Fibroblast of the conjunctiva (primary cell): ENCODE measurements at places on chromosomes 4 and X.

- DNase-seq: no peak
Measured at GRCh38 chrX:16778545-16778944, 7.7 kb upstream of the TXLNG start.

- DNase-seq: peak; percentile 10
Measured at GRCh38 chr4:113153529-113154101, 104.2 kb downstream of the ANK2 start.

- no peak for DNase-seq
Measured at GRCh38 chrX:618761-619450, 11.7 kb upstream of the SHOX start.

DNA sequence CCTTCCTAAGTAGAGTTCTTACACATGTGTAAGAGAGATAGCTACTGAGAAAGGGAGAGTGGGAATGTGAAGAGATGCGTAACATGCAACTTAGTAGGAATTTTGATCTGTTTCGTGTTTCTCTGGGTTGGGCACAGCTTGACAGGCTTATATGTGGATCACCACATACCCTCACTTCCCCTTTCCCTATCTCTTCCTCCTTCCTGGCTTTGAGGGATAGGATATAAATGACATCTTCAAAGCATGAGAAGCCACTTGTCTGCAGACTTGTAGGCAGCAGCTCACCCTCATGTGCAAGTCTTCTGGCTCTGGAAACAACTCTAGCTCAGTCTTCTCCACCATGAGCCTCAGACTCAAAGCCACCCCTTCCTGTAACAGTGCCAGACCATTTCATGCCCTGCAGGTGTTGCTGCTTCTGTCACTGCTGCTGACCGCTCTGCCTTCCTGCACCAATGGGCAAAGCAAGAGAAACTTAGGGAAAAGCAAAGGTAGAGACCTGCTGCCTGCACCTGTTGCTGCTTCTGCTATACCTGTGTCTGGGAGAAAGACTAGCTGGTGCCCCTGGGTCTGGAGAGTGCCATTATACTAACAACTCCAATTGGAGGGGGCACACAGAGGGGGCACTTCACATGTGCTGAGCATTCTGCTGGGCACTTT lies 5.4 kb upstream of the PF4V1 start:
- DNase-seq: no peak

GRCh38 chrX:27619975-27620374 lies 29.8 kb downstream of the DCAF8L2 start:
- no peak for DNase-seq

GRCh38 chr4:24096603-24097002 lies 206.8 kb upstream of the PPARGC1A start:
- DNase-seq: no peak

DNA sequence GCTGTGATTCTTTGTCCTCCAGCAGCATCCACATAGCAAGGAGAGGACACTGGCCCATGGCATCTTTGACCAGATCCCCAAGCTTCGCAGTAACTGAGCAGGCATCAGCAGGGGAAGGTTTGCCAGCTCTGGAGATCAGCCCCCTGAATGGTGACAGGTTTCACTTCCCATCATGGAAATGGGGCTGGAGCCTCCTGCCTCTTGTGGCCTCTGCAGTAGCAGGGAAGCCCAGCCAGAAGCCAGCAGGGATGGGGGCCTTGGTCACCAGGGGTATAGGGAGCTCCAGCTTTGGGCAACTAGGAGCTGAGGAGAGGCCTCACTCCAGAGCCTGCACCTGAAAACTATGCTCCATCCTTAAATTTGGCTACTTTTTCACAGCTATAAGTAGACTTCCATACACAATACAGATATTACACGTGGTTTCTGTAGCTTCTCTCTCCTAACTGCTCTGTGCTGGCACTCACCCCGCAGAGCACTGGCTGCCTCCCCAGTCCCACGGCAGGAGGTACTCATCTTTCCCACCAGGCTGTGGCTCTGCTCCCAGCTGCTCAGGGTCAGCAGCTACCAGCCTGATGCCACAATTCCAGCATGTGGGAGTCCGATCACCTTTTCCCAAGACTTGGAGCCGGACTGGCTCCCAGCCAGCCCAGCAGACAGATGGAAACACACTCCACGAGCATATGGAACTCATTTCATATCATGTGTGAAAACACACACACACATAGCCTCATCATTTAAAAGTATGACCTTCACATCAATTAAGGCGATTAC lies 2.8 kb downstream of the TMEM271 start:
- DNase-seq: no peak

DNA sequence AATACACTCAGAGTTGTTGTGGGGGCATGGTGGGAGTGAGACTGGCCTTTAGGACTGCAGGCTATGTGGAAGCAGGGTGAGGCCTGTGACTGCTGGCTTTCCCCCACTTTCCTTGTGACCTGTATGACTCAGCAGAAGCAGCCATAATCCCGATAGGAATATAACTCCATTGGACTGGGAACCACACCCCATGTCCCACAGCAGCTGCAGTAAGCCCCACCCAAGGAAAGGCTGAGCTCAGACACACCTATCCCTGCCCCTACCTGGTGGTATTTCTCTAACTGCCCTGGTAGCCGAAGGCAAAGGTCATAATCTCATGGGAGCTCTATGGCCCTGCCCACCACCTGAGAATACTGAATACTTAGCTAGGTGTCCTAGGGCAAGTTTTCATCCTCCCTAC lies 169.3 kb downstream of the GC start:
- no peak for DNase-seq

- no peak for DNase-seq
Measured at GRCh38 chrX:119654112-119654531, 38.8 kb downstream of the SEPTIN6 start.

DNA sequence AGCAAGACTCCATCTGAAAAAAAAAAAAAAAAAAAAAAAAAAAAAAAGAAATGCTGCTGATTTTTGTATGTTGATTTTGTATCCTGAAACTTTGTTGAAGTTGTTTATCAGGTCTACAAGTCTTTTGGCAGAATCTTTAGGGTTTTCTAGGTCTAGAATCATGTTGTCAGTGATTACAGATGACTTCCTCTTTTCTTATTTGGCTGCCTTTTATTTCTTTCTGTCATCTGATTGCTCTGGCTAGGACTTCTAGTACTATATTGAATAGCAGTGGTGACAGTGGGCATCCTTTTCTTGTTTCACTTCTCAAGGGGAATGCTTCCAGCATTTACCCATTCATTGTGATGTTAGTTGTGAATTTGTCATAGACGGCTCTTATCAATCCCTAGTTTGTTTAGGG lies 334.4 kb downstream of the SPRY1 start:
- no peak for DNase-seq

DNA sequence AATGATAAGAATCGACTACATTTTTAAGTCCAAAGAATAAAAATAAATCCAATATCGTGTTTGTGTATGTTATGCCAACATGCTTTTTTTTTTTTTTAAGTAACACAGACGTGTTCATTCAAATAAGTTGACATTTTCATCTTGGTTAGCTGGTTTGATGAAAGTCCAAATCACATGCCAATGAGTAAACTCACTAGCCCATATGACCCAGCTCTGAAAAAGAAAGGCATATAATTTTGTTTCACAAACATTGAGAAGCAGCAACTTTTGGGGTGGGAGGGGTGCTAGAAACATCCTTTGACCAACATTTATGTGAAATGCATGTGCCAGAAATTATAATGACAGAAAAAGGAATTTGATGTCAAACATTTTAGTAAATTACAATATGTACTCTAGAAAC lies 61.6 kb upstream of the SPP1 start:
- no peak for DNase-seq

- peak; percentile 47 for DNase-seq
Measured at GRCh38 chr4:24321131-24321530, 263.2 kb downstream of the DHX15 start.

DNA sequence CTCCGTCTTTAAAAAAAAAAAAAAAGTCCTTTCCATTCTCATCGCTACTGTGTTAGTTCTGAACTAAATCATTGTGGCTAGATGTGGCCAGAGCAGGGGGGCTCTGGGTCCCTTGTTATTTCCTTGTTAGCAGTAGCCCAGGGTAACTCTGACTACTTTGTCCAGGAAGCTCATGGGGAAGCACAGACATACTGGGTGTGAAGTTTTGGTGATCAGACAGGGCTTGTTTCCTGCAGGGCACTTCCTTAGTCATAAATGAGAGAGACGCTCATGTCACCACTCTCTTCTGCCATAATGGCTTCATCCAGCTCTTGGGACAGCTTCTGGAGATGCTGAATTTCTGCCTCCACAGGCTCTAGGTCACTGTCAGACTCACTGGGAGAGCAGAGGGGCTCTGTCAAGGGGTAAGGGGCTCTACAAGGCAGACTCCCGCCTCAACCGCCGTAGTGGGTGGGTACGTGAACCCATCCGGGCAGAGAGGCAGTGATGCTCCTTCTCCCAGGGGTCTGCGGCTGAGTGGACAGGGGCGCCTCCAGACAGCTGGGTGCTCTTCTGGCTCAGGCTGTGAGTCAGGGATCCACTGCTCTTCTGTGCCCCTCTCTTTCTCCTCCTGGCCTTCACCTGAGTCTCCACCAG lies 12.9 kb downstream of the STIM2 start:
- DNase-seq: no peak

GRCh38 chrX:151825007-151825406 lies 87.7 kb upstream of the MAGEA4 start:
- DNase-seq: no peak
